ENCODE measurements at places on chromosomes 3 and 15. TPM values are rescaled to one million over a fixed set of nuclear protein-coding genes. Genes with fewer than 3 reads are reported as not detected.

The LRRC2 gene
- 110 TPM for total RNA-seq

The FBXL2 gene
- 1.6 TPM for total RNA-seq

- no peak for DNase-seq
Measured at GRCh38 chr3:55686426-55687254, 199.5 kb upstream of the WNT5A start.

- DNase-seq = no peak
Measured at GRCh38 chr3:19348941-19349564, 200.7 kb downstream of the KCNH8 start.

- no peak for DNase-seq
Measured at GRCh38 chr3:134054881-134055280, 25.2 kb upstream of the SLCO2A1 start.

GRCh38 chr15:66595931-66596545 is 30.2 kb upstream of the LCTL start:
- DNase-seq = no peak

- DNase-seq = no peak
Measured at GRCh38 chr15:68489421-68489820, 57.5 kb upstream of the ITGA11 start.

All from Right ventricle myocardium inferior (tissue), 1 donor.